ENCODE measurements at places on chromosomes 11 and 22.

- DNase-seq = no peak
Observed at GRCh38 chr22:26463688-26464087, 19.9 kb downstream of the HPS4 start.

- no peak for DNase-seq
Observed at GRCh38 chr22:50258361-50259292, 2.9 kb downstream of the MAPK12 start.

DNA sequence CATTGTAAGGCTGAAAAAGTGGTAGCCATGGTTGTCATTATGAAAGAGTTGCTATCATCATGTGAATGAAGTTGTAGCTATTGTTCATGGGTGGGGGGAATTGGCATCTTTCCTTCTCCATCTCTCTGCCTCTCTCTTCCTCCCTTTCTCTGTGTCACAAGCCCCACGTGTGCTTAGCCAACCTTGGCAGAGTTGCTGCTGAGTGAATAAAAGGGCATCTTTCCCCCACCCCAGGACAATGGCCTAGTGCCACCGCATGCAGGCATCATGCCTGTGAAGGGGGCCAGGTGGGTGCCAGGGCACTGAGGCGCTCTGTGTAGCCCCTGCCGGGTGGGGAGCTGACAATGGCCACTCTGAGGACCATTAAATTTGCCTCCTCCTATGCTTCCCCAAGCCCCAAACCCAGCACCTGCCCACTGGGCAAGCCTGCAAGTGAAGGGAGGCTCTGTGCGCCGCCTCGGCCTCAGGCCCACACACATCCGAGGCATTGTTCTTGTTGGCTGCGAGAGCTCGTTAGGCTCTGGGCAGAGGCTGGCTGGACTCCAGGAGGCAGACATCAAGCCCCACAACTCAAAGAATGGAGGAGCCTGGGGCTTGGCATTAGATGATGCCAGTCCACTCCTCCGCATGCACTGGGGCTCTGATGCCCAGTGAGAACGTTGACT is 103.9 kb downstream of the SEZ6L start:
- DNase-seq = no peak

DNA sequence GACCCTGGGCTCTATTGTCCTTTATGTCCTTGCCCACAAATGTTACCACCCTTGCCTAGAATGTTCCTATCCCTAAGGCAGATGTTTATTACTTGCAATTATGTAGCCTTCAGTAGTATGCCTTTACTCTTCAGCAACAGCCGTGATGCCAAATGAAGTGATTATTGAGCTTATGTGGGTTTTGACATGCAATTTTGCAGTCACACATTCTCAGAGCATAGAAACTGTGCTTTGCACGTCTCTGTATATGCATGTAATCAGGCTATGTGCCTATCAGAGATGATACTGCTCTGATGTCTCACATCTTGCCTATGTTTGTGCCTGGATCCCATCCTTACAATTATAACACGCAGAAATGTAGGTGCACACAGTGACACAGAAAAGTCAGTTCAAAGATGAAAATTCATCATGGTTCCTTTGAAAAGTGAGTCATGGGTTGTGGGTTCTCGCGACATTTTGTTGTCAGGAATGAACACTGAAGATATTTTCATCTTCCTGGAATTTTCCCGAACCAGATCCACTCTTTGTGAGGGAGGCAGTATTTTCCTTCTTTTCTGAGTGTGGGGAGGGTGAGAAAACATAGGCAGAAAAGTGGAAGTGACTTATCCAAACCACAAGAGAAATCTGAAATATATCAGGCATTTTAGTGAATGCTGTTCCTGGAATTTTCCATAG is 81.1 kb downstream of the BMAL1 start:
- no peak for DNase-seq

GRCh38 chr11:70755410-70756158 is 357.3 kb downstream of the CTTN start:
- DNase-seq = peak; percentile 17

GRCh38 chr11:92784331-92784730 is 185.1 kb upstream of the MTNR1B start:
- no peak for DNase-seq

DNA sequence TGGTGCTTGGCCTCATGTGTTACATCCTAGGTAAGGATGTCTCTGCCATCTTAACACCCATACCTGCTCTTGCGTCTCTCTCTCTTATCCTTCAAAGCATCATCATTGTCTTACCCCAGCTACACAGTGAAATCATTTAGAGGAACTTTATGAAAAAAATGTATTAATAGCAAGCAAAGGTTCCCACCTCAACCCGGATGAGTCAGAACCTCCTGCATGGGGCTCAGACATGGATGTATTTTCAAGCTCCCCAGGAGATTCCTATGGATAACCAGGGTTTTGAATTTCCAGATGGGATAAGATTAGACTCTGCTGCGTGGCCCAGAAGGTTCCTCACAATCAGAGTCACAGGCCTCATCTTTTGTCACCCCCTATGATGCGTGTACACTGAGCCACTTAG is 89.1 kb upstream of the NNMT start:
- peak; percentile 31 for DNase-seq

DNA sequence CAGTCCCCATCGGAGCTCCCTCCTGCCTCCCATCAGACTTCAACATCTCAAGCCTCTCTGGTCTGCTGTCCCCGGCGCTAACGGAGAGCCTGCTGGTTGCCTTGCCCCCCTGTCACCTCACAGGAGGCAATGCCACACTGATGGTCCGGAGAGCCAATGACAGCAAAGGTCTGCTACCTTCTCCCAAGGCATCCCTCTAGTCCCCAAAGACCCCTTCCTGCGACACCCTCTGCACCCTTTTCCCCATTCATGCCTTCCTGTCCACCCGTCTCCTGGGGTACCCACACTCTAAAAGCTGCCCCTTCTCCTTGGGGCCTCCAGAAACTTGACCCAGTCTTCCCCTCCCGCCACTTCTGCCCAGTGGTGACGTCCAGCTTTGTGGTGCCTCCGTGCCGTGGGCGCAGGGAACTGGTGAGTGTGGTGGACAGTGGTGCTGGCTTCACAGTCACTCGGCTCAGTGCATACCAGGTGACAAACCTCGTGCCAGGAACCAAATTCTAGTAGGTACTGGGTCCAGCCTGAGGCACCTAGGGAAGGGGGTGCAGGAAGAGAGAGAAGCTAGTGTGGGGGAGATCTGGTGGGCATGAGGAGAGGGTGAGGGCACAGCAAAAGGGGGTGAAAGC is 860 bp downstream of the UPK2 start:
- DNase-seq = no peak

DNA sequence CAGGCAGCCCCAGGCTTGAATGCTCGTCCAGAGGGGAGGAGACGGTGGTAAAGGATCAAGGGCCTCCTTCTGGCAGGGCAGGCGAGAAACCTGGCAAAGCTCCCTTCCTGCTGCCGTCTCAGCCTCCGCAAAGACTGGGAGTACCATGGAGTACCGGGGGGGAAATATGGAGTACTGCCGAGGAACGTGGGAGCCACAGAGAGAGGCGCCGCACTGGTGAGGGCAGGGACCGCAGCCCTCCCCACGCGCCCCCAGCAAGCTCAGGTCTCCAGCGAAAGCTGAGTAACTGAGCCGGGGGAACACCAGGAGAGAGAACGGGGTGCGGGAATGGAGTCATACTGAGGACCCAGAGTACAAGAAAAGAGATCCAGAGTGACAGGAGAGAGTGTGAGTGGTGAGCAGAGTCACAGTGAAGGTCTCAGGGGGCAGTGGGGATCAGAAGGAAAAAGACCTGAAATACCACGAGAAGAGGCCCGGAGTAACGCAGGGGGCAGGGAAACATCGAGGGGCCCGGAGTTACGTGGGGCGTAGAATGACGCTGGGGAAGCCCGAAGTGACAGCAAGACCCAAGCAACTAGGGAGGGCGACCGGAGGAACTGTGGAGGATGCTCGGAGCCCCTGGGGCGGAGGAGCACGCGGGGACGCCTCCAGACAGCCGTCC is 740 bp downstream of the EML3 start:
- DNase-seq = no peak

DNA sequence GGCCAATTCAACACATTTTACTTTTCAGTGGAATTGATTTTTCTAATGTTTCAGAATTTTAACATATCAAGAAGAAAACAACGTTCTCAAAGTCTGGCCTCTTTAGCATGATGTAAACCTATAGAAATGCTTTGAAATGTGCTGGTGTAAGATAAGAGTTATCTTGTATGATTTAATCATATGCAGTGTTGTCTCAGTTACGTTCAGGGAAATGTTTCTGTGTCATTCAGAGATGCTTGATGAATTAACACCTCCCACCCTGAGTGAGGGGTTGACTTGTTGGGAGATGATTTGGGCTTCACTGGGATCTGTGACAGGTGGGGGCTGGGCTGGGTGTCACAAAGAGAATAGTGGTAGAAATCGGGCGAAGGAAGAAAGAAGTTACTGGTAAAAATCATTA is 15.7 kb upstream of the MYO18B start:
- DNase-seq = no peak

- no peak for DNase-seq
Observed at GRCh38 chr11:121445071-121445768, 6.9 kb upstream of the SORL1 start.
